Stimulated activated naive CD8-positive, alpha-beta T cell treated with anti-CD3 and anti-CD28 coated beads, Interleukin-15, Interleukin-2, amounts not matched to agents 100 U/mL and 50 U/mL, for 24 hours (primary cell): ENCODE measurements at places on chromosomes 6 and 20.

DNA sequence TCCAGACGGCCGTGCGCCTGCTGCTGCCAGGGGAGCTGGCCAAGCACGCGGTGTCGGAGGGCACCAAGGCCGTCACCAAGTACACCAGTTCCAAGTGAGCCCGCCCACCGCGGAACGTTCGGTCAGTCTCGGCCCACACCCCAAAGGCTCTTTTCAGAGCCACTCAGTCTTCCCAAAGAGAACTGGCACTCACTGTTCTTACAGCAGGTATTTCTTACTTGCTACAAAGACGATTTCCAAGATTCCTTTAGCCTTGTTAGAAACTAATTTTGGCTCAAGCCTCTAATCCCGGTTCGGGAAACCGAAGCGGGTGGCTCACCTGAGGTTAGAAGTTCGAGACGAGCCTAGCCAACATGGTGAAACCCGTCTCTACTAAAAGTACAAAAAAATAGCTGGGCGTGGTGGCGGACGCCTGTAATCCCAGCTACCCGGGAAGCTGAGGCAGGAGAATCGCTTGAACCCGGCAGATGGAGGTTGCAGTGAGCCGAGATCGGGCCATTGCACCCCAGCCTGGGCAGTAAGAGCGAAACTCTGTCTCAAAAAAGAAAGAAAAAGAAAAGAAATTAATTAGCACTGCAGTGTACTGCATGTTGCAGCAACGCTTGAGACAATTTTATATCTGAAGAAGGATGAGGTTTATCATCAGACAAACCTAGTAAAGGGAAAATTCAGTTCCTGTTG lies 73.1 kb downstream of the OR2B2 start:
- peak; percentile 66 for DNase-seq

DNA sequence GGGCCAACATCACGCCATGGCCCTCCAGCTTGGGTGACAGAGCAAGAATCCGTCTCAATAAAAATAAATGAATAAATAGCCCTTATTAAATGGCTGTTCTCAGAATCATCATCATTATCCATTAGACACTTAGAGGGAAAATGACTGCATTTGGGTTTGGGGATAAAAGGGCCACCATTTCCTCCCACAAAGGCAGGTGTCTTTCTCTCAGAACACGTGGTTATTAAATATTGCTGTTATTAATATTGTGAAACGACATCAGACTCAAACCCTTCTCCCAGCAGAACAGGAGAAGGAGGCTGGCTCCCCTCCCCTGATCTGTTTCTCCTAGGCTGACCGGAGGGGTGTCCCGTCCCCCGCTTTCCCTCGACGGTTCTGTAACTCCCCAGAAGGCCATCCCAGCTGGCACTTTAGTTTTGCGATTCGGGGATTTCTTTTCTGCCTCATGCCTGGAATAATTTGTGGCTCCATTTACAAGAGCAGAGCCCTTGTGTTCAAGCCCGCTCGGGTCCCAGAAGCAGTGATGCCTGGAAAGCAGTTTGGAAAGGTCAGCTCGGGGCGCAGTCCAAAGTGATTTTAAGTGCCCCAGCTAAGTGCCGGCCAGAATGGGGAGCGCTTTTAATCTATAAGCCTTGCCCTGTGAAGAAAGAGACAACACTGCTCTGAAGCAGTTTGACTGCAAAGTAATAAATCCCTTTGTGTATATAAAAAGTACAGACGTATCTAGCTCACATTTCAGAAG lies 41.9 kb downstream of the EYA2 start:
- DNase-seq, result no peak

DNA sequence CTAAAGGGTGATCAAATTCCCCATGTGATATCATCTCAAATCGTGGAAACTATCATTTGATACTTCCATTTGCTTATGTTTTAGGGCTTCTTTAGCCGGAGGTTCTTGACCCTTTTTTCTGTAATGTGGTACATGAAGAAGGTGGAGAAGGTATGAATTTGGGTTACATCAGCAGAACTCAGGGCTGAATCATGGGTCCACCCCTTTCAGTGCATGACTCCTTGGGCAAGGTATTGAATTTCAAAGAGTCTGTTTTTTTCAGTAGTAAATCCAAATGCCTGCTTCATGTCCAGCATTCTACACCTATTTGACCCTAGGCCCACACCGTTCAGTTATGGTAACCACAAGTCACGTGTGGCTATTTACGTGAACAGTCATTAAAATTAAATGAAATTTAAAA lies 30.6 kb upstream of the QKI start:
- no peak for DNase-seq

GRCh38 chr20:10635476-10636208 lies 38.2 kb downstream of the JAG1 start:
- DNase-seq, result no peak

DNA sequence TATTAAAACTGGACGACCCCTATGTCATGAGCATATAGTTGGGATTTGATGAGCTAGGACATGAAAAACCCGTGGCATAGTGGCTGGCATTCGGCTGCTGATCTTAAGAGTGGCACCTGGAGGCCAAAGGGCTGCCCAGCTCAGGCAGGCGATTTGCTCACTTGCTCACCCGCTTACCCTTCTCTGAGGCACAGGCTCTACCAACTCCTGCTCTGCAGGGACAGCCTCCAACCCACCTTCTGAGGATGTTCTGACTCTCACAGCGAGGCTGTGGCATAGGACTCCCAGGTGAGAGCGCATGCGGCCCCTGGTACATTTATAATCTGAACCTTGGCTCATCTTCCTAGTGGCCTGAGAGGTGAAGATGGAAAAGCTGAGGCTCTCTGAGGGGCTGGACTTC lies 995 bp downstream of the RSPO4 start:
- DNase-seq, result no peak

DNA sequence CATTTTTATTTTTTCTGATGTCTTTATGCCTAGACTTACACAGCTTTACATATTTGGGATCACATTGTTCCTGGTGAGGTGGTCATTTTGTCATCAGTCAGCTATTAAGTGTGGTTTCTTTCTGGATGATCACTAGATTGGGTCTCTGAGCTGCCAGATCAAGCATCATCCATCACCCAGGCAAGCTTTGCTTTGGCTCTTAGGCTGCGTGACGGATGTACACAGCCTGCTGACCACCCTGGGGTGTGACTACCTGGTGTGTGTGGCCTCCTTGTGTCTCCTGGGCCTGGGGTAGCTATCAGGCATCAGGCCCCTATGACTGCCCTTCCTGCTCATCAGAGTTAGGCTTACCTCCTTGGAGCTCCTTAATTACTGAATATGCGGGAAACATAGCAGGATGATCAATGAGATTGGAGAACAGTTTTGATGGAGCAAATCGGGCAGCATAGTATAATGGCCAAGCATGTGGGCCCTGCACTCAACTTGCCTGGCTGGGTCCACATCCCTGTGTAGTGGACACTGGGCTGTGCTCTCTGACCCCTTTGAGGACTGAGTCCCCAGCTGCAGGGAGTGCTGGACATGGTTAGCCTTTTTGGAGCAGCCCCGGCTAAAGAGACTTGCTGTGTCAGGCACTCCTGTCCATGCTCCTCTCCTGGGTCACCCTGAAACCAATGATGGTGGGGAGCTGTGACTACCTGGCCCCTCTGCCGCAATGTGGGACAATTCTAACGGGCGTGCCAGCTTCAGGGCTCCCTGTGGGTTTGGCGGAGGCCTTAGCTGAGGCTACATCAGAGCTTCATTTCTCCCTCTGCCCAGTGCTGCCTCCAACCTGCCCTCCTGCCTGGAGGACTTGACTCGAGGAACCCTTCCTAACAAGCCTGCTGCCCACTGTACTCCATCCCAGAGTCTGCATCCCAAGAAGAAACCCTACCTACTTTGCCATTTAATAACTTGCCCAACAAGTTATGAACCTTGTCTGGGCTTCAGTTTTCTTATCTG lies 8.2 kb downstream of the DAAM2 start:
- no peak for DNase-seq

- DNase-seq, result no peak
These were observed 180.4 kb downstream of the ZDHHC14 start for GRCh38 chr6:157561414-157561790.

GRCh38 chr6:143941852-143942627 lies 66.0 kb downstream of the PLAGL1 start:
- peak; percentile 77 for DNase-seq

- no peak for DNase-seq
These were observed 52.1 kb downstream of the YTHDF1 start for GRCh38 chr20:63163596-63164483.

GRCh38 chr6:122246906-122247658 lies 152.4 kb upstream of the HSF2 start:
- DNase-seq, result no peak

- no peak for DNase-seq
These were observed 26.7 kb downstream of the HLA-DRB1 start for GRCh38 chr6:32562940-32563339.

DNA sequence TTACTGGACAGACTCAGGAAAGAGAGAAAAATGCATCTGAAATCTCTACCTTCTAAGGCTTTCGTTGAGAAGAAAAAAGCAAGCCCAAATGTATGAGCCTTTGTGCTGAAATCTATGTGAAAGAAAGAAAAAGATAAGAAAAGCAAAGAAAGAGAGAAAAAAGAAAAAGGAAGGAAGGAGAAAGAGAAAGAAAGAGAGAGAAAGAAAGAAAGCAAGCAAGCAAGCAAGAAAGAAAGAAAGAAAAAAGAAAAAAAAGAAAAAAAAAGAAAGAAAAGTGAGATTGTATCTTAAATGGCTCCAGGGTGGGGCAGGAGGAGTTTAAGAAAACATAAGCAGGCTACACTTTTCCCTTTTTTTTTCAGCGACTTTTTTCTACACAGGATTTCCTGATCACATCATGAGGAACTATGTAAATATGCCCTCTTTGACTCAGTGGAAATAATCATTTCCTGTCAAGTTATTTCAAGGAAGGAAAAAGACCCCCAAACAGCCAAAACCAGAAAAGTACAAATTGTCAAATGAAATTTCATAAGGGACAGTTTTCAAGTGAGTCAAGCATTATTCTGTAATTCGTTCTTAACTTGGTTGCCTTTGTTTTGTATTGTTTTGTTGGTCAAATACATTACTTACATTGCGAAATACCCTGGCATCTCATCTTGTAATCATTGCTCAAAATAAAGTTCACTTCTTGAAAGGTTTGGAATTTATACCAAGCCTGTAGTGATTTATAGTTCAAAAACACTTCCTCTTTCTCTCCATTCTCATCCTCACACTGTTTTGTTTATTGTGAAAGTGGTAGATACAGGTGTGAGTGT lies 79.5 kb upstream of the RNF217 start:
- DNase-seq, result no peak

DNA sequence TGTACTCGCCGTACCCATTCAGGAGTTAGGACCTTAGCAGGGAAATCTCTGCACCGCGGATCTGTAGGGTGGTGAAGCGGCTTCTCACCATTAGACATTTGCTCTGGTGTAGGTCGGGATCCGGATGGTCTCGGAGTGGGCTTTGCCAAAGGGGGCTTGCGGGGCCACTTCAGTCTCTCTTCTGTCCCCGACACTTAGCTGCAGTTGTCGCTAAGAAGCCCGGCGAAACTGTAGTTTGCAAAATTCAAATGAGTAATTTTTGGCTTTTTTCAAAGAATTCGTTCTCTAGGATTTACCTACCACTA lies 433 bp downstream of the QRSL1 start:
- DNase-seq, result no peak

DNA sequence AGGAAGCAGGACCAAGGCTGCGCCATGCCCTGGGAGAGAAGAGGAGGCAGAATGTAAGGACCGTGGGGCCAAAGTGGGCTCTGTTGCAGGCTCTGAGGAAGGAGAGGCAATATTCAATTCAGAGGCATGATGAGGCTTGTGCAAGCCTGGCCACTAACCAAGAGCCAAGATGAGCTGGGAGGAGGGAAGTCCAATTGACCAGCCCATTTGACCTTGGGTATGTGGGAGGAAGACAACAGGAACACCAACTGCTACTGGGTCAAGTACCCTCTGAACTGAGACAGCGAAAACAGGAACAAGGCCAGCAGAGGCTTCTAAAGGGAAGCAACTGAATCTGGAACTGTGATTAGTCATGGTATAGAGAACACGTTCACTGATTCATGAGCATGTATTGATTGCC lies 779.6 kb downstream of the MAFB start:
- DNase-seq, result no peak

DNA sequence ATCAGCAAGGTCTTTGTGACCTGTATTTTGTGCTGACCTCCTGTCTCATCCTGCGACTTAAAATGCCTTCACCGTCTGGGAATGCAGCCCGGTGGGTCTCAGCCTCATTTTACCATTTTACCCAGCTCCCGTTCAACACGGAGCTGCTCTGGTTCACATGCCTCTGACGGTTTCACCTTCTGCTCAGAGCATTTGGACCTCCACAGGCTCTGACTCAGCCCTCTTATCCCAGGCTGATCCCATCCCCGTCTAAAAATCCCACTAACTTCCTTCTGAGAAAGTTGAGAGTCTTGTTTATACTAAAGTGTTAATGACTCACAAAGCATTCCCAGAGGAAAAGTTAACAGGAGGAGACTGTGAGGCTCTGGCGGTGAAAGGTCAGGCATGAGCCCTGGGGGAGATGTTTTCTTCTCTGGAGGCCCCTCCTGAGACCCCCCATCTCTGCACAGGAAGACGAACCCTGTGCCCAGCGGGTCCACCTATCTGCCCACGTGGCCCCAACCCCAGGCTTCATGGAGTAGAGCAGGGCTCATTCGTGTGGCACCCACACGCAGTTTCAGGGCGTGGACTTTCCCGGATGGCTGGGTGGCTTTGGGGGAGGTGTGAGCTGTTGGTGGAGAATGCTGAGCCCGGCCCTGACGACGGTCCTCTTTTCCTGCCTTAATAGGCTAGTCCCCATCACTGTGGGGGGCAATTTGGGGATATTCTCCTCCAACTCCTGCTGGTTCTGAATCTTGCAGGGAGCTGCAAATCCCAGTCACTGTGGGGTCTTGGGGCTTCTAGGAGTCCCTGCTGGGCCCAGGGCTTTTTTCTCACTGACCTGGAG lies 3.3 kb upstream of the BIRC7 start:
- no peak for DNase-seq

DNA sequence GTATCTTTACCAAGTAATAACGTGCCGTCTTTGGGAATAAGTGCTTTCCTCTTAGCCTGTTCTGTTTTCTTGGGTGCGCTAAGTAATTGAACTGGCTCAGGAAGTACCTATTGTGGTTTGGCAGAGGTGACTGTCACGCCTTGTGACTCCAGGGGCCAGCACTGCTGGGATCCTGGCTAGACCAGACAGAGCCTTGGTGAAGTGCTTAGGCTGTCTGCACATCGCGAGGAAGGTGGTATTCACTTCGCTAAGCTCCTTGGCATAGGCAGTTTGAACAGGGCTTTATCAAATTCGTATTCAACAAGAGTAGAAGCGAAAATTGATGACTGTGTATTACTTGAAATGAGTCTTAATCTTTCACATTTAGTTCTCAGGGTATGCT lies 17.6 kb downstream of the PRDM1 start:
- DNase-seq, result no peak
